ENCODE measurements at places on chromosomes 12 and 14.

DNA sequence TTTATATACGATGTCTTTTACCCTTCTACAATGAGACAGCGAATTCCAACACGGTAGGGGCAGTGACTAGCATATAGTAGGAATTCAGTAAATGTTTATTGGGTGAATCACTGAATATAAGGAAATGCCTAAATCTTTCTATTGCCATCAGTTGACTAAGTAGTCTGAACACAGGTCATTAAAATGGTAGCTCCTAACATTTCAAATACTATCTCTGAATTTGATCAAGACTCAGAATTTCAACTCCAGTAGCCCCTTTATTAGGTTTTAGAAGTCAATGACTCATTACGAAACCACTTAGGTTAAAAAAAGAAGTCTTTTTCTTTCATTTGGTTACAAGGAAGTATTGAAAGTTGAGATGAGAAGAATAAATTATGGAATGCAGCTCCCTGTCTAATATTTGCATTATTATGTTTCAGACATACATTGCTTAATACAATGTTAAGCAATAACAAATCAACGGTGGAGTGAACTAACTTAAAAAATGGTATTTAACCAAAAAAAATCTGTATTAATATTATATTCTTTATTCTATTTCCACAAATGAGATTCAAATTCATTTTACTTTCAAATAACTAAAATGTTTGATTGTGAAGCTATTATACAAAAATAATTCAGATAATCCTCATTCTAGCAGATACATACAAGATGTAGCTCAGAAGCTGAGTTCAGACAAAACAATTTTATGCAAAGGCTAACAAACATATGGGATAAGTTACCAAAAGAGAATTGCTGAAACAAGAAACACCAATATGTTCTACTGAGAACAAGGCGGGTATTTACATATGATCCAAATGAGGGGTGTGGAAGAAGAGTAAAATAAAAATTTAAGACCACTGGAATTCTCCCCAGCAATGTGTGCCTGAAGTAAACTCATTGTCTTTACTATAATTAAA is 302.7 kb downstream of the CEP128 start:
- DNase-seq = no peak

DNA sequence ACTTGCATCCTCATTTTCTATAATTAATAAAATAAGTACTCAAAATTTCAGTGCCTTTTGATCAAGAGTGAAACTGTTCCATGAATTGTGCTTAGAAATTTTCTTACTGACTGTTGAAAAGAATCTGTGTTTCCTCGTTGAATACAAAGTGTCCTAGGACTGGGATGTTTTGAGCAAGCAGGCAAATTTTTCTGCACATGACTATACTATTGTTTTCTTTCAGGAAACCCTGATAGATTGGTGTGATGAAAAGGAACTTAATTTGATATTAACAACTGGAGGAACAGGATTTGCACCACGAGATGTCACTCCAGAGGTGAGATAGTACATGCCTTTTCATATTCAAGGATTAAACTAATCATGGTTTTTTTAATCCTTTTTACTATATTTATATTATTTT is 316.3 kb downstream of the GPHN start:
- DNase-seq = no peak

GRCh38 chr14:95195031-95195430 is 37.7 kb upstream of the DICER1 start:
- DNase-seq = no peak

DNA sequence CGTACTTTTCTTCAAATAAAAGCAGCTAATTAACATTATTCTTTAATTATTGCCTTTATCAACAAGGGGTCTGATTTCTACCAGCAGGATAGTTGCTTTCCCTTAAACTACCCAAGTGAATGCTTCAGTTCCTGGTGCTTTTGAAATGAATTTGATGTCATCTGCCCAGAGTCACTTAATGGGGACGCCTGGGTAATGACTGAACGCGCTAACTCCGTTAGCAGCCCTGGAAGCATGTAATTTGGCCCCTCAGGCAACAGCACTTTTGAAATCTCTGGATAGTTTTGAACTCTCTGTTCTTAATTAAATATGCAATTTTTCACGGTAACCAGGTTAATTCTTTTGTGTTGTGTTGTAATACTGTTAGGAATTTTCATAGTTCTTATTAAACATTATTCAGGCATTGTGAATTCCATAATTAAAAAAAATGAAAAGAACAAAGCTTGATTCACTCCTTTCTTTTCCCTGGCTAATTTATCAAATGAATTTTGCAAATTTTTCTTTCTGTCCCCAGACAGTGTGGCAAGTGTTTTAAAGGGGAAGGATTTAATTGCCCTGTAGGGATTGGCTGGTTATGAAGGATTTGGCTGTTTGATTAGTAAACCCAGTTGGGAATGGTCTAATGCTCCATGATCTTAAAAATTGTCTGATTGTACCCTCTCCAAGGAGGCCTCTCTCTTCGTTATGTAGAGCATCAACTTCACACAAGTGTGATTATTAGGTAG is 137.5 kb upstream of the MYL2 start:
- DNase-seq = no peak

GRCh38 chr14:32594766-32595165 is 265.7 kb downstream of the AKAP6 start:
- DNase-seq = no peak

DNA sequence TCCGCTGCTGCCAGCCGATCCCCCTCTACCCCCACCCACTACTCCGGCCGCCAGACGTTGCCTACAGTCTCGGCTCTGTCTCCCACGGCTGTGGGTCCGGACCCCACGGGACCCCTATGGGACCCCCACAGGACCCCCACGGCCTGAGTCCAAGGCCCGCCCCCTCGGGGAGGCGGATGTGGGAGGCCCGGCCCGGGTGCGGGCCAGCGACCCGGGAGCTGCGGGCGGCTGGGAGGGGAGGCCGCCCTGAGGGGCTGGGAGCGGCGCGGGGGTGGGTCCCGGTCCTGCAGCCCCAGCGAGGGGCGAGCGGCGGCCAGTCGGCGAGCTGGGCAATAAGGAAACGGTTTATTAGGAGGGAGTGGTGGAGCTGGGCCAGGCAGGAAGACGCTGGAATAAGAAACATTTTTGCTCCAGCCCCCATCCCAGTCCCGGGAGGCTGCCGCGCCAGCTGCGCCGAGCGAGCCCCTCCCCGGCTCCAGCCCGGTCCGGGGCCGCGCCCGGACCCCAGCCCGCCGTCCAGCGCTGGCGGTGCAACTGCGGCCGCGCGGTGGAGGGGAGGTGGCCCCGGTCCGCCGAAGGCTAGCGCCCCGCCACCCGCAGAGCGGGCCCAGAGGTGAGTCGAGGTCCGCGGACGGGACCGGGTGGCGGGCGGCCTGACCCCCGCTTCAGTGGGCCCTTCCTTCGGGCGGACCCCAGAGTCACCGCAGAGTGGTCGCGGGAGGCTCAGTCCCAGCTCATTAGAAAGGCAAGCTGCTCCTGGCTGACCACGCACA is at the start of gene ACVRL1:
Gene ACVRL1, plus strand, starts transcription at position 422 of the 773 bp plus-strand sequence. CDS start 4,971 bp downstream, outside the sequence.
- DNase-seq = no peak

Data from activated CD4-positive, alpha-beta T cell treated with anti-CD3 and anti-CD28 coated beads, Interleukin-2, amount 50 U/mL, for 48 hours (primary cell).